ENCODE measurements at places on chromosomes 12 and 14.

- DNase-seq = no peak
These were observed 173.9 kb downstream of the NDUFA12 start for GRCh38 chr12:94829552-94829951.

DNA sequence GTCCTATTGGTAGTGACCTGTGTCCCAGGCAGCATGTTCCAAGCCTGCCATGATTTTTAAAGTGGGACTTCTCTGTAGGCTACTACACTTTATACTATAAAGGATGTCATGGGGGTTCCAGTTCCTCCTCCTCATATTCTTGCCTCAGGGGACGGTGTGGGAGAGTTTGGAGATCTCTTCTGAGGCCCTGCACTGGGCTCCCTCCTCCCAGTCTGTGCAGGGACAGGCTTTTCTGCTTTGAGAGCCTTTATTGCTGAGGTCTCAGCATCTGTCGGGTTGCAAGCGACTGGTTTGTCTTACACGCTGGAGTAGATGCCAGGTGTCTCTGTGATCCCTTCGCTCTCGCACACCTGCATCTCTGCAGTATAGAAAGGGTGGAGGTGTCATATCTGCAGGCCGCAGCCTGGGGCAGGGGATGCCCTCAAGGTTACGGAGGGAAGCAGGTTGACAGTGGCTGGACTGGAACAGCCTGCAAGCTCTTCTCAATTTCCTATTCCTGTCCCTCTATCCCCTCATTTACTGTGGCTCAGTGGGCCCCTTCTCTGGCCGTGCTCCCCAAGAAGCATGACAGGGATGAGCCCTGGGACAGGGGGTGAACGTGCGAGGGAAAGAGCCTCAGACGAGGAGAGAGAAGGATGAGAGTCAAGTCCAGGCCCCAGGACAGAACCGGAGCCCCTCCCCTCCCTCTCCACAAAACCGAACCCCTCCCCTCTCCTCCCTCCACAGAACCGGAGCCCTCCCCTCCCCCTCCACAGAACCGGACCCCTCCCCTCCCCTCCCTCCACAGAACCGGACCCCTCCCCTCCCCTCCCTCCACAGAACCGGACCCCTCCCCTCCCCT is 51.3 kb downstream of the SLC6A12 start:
- no peak for DNase-seq

- no peak for DNase-seq
These were observed 1.8 kb upstream of the MIS18BP1 start for GRCh38 chr14:45254771-45255170.

DNA sequence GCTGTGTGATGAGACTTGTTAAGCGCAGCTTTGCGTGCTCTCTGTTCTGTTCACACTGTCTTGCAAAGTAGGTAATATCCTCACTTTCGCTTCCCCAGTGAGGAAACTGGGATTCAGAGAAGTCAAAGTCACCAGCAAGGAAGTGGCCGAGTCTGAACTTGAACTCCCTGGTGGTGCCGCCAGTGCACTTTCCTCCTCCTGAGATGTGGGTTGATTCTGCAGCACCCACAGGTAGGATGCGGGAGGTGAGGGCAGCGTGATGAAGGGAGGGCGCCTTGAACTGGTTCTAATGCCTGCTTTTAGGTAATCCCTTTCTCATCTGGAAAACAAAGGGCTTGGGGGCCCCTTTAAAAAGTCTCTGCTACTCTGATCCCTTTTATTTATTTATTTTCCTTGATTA is 54.9 kb upstream of the IGF1 start:
- no peak for DNase-seq

GRCh38 chr12:67929384-67929772 is 59.9 kb upstream of the IFNG-AS1 start:
- DNase-seq = no peak

DNA sequence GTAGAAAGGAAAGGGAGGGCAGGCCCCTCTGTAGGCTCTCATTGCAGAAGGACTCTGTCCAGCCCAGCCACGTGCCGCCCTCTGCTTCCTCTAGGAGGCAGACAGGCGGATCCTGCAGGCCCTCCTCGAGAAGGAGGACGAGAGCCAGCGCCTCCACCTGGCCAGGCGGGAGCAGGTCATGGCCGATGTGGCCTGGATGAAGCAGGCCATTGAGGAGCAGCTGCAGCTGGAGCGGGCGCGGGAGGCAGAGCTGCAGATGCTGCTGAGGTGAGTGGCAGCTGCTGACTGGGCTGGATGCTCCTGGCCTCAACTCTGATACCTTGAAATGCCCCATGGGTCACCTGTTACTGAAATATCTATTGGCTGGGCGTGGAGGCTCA is 10.9 kb downstream of the TCHP start:
- no peak for DNase-seq

- DNase-seq = no peak
These were observed 84.5 kb downstream of the SPTB start for GRCh38 chr14:64795211-64795610.

DNA sequence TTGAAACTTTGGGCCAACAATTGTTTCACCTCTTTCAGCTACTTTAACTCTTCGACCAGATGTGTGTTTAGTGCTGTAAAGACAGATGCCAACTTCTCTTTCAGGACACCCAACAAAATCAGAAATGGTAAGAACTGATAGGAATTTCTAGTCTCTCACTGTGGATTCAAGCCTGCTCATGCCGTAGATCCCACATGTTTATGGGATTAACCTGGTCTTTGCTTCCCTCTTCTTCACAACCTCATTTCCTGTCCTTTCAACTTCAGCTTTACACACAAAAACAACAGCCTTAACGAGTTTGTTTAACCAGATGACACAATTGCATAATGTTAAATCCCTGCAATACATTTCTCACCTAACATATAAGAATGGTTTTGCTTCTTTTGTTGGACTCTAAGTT is 1031.9 kb upstream of the LRFN5 start:
- DNase-seq = no peak

DNA sequence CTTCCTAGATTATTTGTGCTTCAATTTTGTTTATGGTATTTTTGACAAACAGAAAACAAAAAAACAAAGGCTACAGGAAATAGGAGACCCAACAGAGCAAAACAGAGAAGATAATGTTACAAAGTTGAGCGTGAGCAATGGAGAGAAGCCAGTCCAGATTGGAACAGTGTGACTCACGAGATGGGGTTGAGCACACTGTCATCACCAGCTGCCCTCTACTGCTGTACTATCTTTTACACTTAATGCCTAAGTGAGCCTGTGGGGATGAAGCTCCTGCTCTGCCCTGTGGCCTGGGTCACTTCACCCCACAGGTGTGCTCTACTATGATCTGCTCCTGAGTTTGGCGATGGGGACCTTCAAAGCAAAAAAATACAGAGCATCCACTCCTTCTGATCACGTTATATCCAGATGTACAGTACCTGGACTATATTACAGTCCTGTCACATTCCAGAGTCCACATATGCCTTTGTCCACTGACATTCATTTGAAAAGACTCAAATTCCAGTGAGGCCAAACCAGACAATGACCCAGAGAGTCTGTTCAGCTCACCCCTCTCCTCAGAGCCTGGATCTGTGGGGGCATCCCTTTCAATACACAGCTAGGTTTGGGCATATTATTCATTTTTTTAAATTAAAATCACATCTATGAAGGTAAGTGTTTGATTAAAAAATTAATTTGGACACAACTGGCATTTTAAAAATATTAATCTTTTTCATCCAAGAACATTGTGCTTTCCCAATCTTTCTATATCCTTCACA is 4.4 kb downstream of the IPO8 start:
- DNase-seq = no peak

DNA sequence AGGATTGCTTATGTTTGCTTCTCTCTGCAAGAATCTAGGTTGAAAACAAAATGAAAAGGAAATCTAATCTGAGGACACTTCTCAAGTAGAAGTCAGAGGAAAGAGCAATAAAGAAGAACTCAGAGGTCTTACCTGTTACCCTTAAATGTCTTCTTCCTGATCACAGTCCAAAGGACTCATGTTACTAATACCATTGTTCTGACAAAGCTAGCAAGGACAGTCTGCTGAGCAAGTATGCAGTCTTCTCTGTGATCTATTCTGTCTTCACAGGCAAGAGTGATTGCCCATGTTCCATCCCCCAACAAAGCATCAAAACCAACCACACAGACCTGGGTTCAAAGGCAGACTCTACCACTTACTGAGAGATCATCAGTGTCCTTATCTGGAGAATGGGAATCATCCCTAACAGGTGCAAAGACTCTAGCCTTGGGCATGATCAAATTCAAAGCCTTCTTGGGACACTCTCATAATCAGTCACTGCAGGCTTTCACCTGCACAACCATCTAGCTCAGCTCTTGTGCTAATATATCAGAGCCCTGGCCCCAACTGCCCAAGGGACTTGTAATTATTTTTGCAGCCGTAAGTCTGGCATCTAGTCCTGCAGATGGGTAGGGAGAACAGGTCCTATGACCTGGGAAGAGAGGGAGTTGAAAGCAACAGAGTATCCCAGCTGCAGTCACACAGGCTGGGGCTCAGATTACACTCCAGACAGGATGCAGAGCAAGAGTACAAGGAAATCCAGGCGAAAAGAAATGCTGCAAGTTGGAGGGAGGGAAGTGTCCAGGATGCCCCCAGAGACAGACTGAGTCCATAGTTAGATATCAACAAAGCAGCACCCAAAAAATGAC is 97.9 kb upstream of the NUDT4 start:
- no peak for DNase-seq

DNA sequence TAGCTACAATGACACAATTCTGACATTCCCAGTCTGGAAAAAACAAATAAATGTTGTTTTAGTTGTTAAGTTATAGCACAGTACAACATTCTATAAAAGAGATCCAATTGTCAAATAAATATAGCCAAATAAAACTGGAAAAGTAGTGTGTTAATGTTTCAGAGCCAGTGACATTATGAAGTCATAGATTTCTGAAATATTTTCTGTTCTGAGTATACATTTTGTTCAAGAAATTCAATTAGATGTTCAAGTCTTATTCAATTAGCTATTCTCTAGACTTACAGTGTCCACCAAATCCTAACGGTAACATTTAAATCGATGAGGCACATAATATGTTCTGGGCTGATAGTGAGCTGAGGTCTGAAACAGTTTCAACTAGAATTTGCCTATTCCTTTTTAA is 196.1 kb upstream of the ABCD2 start:
- no peak for DNase-seq

DNA sequence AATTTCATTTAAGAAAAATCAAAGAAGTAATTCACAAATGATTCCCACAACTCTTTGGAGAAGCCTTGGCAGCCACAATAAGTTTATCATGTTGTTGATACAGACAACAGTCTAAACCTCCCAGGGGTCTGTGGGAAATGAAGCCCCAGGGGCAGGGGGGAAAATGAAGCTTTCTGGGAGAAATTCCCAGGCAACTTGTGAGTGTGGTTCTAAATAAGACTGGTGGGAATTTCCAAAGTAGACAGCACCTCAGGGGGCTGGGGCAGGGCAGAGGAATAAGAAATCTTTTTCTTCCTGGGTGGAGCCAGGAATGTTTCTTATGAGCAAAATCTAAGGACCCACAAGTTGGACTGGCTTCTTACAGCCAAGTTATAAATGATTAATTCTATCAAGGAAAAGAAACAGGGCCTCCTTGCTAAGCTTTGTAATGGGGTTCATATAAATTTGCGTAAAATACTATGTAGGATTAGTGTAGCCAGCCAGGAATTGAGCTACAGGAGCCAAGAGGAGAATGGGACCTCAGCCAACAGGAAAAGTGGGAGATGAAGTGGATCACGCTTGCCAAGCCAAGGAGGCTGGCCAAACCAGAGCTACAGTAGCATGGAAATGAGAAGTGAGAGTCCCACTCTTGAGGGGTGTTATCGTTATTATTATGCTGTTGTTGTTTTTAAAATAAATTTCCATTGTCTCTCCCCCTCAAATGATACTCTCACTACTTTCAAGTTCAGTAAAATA is 182.9 kb upstream of the FAR2 start:
- no peak for DNase-seq

GRCh38 chr12:108505129-108505528 is 9.9 kb upstream of the FICD start:
- no peak for DNase-seq

DNA sequence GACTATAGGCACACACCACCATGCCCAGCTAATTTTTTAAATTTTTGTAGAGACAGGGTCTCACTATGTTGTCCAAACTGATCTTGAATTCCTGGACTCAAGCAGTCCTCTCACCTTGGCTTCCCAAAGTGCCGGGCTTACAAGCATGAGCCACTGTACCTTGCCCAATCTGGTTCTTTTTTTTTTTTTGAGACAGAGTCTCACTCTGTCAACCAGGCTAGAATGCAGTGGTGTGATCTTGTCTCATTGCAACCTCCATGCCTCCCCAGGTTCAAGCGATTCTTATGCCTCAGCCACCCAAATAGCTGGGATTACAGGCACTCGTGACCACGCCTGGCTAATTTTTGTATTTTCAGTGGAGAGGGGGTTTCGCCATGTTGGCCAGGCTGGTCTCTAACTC is 15.4 kb downstream of the MRPL42 start:
- no peak for DNase-seq

- no peak for DNase-seq
These were observed 11.1 kb upstream of the CMAS start for GRCh38 chr12:22034709-22035506.

- no peak for DNase-seq
These were observed 54.7 kb downstream of the FRS2 start for GRCh38 chr12:69524755-69525469.

GRCh38 chr14:70317969-70318634 is 41.4 kb downstream of the COX16 start:
- DNase-seq = no peak

DNA sequence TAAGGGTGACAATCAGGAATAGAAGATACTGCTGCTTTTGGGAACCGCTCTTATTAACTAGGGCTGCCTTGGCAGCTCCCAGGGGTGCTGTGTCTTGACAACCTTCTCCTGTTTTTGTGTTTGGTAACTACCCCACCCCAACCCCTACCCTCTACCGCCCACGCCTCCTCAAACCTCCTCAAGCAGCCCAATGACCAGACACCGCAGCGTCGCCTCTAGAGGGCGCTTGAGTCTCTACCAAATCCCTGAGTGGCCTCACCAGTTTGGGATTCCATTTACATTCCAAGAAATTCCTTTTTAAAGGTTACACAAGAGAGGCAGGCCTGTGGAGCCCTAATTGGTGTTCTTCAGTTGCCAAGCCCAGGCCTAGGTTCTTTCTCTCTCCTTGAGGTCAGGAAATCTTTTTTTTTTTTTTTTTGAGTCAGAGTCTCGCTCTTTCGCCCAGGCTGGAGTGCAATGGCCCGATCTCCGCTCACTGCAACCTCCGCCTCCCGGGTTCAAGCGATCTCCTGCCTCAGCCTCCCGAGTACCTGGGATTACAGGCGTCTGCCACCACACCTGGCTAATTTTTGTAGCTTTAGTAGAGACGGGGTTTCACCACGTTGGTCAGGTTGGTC is 72.4 kb upstream of the USP44 start:
- no peak for DNase-seq

DNA sequence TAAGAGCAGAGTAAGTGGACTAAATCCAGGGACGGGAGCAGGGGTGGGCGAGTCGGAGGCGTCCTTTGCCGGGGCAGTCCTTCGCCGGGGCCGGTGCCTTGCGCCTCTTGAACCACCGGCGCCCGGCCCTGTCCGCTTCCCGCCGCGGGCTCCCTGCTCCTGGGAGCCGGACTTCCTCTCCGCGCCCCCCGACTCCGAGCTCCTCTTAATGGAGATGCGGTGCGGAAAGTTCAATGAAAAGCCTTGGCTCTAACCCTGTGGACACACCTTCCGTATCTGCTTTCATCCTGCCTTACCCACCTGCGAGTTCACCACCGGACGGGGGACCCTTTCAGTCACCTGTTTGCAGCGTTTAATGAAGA is 412 bp downstream of the FGFR1OP2 start:
- DNase-seq = no peak

GRCh38 chr12:130461447-130461815 is 123.7 kb downstream of the PIWIL1 start:
- no peak for DNase-seq

All from activated naive CD4-positive, alpha-beta T cell treated with anti-CD3 and anti-CD28 coated beads, Interleukin-2, amount 50 U/mL, for 16 hours (primary cell).